NCI-H345 (cell line): ENCODE measurements at places on chromosomes 3 and 15.

GRCh38 chr3:53789459-53789858 lies 56.8 kb downstream of the CHDH start:
- no peak for DNase-seq

- DNase-seq: no peak
Measured at GRCh38 chr3:115720983-115721382, 97.7 kb downstream of the GAP43 start.

GRCh38 chr3:126028096-126028495 lies 55.8 kb downstream of the SLC41A3 start:
- DNase-seq: no peak

DNA sequence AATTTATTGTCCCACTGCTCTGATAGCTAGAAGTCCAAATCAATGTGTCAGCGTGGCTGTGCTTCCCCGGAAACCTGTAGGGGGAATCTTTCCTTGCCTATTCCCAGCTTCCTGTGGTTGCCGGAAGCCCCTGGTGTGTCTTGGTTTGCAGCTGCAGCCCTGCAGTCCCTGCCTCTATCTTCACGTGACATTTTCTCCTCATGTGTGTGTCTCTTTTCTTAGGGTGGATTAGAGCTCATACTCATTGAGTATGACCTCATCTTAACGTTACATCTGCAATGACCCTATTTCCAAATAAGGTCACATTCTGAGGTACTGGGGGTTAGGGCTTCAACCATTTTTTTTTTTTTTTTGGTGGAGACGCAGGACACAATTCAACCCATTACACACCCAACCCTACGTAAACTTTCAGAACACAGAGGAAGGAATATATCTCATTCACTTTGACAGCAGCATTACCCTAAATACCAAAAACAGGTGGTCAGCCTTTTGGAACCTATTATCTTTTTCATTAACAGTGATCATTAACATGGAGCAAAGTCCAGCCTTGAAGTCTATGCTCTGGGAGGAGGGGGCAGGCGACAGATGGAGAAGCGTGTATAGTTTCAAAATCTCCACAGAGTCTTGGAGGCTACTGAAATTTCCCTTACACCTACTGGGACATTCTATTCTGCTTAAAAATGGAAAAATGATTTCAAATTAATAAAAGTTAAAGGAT lies 88.6 kb downstream of the RYK start:
- no peak for DNase-seq

DNA sequence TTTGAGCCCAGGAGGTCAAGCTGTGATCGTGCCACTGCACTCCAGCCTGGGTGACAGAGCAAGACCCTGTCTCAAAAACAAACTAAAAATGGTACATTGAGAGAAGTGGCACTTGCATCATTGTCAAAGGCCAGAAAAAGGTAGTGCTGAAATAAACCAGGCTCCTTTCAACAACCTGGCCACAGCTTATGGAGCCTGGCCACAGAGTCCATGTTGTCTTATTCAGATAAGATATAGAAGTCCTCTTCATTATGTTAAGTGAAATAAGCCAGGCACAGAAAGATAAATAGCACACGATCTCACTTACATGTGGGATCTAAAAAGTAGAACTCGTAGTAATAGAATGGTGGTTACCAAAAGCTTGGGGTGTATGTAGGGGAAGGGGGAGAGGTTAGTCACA lies 34.8 kb downstream of the EMC4 start:
- DNase-seq: no peak

GRCh38 chr15:90588427-90588826 lies 58.7 kb downstream of the CRTC3 start:
- DNase-seq: no peak

GRCh38 chr3:196232154-196232881 lies 16.0 kb downstream of the SLC51A start:
- DNase-seq: no peak

GRCh38 chr3:30730967-30731366 lies 124.6 kb downstream of the TGFBR2 start:
- DNase-seq: no peak

GRCh38 chr15:88703533-88703932 lies 64.7 kb downstream of the ISG20 start:
- DNase-seq: no peak

DNA sequence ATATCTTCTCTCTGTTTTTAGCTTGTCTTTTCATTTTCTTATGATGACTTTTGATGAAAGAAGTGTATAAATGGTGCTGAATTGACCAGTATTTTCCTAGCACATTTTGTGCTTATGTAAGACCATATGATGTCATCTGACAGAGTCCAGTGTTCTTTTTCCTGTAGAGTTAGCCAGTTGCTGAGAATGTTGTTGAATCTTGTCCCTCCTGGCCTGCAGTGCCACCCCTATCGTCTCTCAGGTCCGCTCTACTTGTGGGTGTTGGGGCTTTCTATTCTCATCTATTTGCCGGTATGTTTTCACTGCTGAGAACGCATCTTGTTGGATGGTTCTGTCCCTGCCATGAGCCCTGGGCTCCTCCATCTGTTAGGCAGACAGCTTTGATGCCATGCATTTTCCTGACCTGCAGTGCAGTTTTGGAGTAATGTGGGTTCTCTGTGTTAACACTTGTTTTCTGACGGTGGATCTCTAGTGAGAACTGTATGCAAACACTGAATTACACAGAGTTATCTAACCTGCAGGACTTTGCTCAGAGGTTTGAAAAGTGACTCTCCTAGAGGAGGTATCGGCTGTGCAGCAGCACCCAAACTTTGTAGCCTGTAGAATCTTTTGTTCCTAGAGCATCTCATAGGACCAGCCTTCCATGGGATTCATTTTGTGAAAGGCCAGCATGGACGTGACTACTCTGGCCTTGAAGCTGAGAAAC lies 44.6 kb downstream of the SLC6A20 start:
- no peak for DNase-seq

DNA sequence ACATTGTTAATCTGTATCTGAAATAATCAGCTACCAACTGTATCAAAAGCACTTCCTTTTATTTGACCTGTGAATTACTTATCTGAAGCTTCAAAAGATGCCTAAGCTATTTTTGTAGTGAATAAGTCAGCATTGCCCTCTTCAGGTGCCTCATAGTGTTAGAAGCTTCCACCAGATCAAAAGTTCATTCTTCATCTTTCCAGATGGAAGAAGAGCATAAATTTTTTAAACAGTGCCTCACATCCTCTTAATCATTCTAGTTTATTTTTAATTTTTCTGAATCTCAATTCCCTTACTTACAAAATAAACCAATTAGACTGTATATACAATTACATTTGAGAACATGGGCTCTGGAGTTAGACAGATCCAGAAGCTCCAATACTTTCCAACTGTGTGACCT lies 65.0 kb downstream of the MYO5A start:
- no peak for DNase-seq

DNA sequence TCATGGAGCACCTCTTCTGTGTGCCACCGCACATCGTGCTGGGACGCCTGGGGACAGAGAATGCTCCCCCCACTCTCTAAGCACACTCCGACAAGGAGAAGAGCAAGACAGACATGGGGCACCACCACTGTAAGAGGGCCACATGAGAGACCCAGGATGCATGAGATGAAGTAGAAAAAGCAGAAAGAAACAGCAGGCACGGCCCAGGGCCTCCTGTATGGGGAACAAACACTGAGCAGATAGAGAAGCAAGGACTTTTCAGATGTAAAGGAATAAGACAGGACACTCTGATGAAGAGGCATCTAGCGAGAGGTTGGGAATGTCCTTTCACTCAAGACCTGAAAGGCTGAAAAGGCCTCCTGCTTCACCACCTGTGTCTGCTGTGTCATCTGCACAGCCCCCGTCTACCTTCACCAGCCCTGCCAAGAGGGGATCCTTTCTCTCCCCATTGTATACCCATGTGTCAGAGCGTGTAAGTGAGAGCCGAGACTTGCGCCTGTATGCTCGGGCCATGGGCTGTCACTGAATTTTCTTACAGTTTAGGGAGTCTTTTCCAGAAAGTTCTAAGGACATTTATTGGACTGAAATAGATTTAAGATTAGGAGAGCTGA lies 125.6 kb downstream of the LRRK1 start:
- DNase-seq: no peak

- no peak for DNase-seq
Measured at GRCh38 chr3:155350571-155350970, 57.1 kb upstream of the STRIT1 start.

- peak; percentile 40 for DNase-seq
Measured at GRCh38 chr15:33968224-33968623, at the start of gene CHRM5. CHRM5 (plus strand) TSS chr15:33968497; CDS start chr15:34062718, 94,221 bp downstream.

DNA sequence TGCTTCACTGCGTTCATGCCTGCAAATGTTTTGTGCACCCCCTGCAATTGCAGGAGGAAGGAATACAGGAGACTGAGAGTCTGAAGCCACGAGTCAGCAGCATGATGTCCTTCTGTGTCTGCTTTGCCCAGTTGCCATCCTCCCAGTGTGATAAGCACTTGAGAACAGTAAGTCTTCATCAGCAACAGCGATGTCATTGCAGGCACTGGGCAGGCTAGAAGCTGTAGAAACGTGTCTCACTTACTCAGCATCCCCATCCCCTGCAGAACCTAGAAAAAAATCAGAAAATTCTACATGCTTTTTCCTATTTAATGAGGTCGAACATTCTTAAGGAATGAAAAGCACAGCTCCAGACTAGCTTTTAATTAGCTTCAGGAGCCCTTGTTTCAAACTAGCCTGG lies 156.5 kb upstream of the LPP start:
- no peak for DNase-seq

GRCh38 chr15:52717924-52718323 lies 38.7 kb upstream of the ATOSA start:
- DNase-seq: no peak

- DNase-seq: no peak
Measured at GRCh38 chr15:64423970-64424369, 36.3 kb downstream of the TRIP4 start.

DNA sequence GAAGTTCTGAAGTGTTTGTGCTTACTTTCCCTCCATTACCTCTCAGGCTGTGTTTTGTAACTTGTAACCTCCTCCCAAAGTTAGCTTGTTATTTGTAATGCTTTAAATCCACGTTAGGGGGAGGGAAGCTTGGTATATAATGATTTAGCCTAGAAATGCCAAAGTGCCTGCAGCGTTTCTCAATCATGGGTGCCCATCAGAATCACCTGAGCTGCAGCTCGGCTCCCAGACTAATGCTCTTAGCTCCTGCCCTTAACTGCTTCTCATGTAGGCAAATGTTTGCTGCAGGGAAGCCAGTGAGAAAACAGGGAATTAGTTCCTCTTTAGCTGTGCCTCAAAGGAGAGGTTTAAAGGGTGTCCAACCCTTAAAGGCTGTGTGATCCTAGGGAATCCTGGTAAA lies 219.2 kb upstream of the NAALADL2 start:
- DNase-seq: no peak

- DNase-seq: no peak
Measured at GRCh38 chr3:31934866-31935265, 46.2 kb downstream of the OSBPL10 start.

DNA sequence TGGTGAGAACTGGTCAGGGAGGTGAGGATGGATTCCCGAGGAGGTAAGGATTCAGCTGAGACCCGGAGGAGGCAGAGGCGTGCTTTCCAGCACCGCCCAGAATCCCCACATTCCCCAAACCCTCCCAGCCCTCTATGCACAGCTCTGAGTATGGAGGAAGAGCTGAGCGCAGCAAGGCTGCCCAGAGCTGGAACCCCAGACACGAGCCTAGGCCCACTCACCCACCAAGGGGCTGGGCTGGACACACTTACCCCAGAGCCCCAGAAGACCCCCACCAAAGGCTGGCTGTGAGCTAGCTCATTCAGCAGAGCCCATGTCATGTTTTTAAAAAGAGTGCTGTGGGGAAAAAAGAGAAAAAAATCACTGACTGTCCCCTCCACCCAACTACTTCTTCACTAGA lies 271.5 kb downstream of the XXYLT1 start:
- DNase-seq: no peak

DNA sequence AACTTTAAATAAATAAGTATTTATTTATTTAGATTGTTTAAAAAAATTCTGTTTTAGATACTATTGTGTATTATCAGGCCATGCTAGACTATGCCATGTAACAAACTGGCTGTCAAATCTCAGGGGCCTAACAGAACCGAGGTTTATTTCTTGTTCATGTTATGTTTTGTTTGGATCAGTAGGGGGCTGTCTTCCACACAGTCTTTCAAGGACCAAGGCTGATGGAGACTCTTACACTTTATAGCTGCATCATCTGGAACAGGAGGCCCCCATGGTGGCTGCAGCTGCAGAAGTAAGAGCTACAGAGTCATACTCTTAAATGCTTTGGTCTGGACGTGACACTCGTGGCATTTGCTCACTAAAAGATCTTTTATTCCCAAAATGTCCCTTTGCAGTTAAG lies 33.0 kb upstream of the ARL14 start:
- DNase-seq: no peak

DNA sequence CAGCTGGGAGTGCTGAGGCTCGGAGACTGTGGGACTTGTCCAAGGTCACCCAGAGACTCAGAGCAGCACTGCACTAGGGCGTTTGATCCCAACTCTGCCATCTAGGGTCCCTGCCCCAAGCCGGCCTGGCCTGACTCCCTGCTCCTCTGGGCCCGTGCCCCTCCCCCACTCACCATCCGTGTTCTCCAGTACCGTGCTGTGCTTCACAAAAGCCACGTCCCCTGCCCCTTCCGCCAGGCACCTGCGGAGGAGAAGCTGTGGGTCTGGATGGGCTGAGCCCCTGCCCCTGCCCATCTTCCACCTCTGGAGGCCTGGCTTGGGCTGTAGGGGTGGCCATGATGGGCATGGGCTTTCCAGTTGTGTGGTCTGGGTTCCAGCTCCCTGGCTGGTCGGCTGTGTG lies 8.4 kb downstream of the MELTF start:
- DNase-seq: no peak

DNA sequence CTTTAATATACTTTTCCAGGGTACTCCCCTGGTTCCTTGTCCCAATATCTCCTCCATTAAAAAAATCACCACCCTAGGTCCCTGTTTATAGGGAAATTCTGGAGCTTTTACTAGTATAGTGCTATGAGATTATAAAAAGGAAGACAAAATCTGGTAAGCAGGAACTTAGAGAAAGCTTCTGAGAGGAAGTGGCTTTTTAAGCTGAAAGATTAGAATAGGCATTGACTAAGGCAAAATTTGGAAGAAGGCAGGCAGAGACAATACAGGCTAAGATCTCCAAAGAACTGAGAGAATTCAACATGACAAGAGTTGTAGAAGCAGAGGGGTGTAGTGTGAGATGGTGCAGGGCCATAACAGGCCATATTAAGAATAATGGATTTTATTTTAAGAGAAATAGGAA lies 25.8 kb downstream of the SGO1 start:
- no peak for DNase-seq
